ENCODE measurements at places on chromosomes 2 and 18.

DNA sequence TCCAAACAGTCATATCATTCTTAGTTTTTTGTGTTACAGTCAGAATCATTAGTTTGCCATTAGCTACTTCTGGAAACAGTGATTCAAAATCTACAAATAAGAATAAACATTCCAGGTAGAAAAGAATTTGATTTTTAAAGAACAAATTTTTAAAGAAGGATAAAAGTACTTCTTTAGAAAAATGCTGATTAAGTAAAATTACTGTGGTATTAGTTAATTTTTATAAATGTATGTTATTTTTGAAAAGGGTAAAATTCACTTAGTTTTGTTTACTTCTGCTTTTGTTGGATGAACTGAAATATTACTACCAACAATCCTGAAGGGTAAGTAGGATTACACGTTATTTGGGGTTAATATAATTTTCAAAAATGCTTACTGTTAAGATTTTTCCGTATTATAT, 11.8 kb downstream of the MMADHC start:
- DNase-seq = no peak

GRCh38 chr2:176066645-176067588, 16.8 kb downstream of the EVX2 start:
- no peak for DNase-seq

- no peak for DNase-seq
Observed at GRCh38 chr2:227406177-227407031, 18.7 kb upstream of the SCYGR1 start.

DNA sequence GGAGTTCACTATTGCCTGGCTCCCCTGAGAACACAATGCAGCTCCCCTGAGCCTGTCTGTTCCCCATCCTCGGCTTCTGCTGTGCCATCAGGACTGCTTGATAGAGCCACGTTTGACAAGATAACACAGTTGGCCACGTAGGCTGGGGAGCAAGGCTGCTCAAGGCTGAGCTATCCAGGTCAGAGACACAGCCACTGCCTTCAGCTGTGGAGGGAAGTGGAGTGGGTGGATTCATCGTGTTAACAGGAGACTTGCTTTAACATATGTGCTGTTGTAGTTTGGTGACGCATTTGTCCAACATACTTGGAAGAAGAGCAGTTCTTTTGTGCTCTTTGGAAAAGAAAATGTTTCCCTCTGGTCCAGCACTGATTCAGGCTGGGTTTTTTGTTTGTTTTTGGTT, 68.8 kb downstream of the WDSUB1 start:
- no peak for DNase-seq

DNA sequence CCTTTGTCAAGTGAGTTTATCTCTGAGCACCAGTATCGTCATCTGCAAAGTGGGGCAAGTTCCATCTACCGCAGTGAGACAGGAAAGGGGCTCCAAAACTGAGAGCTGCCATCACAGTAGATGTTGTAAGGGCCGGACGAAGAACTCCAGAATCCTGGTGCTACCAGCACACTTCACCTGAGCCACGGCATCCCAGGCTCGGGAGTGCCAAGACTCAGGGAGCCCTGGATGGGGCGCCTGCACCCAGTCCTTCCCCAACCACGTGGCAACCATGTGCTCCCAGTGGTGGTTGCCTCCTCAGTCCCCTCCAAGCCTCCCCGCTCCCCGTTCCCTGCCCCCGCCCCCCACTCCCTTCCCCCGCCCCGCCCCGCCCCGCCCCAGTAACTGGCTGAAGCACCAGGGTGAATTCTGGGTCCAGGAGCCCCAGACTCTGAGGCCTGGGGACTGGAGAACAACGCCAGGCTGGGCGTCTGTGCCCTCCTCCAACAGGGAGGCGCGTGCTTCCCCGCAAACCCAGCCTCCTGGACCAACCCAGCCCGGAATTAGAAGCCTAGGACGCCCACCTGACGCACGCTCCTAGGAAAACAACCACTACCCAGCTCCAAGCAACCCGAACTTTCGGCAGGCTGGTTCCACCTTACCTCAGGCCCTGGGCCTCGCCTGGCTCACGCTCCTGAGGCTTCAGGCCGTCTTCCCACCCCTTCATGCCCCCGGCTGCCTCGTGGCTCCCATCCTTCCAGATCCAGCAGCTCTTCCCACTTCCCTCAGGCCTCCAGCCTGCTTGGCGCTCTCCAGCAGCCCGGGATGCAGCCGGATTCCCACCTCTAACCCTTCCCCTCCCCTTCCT, 67.6 kb downstream of the LAMA3 start:
- DNase-seq = no peak

DNA sequence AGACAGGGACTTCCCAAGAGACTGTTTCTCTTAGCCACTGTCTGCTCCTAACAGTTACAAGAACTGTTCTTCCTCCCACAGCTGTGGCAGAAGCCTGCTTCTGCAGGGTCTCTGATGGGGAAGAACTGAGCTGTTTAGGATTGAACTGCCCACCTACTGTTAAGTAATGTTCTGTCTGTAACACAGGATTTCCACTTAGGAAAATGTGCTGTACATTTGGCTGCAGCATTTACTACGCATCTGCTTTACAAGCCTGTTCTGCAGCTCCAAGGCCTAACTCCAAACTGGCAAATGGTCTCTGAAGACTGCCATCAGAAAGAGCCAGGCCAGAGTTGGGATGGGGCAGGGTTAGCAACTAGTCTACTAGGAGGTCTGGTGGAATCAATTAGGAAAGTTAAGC, 87.8 kb upstream of the UPP2 start:
- DNase-seq = no peak

GRCh38 chr2:133247631-133248030, 320.6 kb downstream of the NCKAP5 start:
- DNase-seq = no peak

GRCh38 chr18:12093520-12094257, at the start of gene ANKRD62:
TSS of gene ANKRD62 (plus strand) at chr18:12093843. CDS start at chr18:12094018, 175 bp downstream.
- no peak for DNase-seq

- DNase-seq = peak; percentile 25
Observed at GRCh38 chr2:63856303-63856603, 14.6 kb downstream of the UGP2 start.

DNA sequence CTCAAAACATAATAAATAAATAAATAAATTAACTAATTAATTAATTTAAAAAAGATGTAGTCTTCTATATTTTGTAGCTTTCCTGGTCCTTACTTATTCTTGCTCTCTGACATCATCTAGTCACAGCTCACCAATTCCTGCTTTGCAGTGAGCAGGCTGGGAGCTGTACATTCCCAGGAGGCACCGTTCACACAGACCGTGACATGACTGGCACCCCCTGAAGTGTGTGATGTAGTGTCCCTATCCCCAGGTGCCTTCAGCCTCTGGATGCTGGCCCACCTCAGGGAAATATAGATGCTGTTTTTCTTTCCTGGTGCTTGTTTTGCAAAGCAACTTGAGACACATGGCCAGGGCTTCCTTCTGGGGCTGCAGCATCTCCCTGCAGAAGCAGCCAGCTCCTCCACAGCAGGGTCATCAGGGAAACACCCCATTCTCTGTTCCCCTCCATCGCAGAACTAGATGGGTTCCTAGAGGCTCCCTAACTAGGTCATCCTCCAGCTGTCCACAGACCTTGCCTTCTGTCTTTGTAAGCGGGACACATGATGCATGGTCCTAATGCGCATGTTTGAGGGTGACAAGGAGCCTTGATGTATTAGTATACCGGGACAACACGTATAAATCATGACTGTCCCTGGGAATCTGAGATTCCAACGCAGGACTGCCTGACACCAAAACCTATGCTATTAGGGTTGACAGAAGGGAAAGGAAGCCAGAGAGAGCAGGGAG, 76.4 kb downstream of the RHOB start:
- no peak for DNase-seq

DNA sequence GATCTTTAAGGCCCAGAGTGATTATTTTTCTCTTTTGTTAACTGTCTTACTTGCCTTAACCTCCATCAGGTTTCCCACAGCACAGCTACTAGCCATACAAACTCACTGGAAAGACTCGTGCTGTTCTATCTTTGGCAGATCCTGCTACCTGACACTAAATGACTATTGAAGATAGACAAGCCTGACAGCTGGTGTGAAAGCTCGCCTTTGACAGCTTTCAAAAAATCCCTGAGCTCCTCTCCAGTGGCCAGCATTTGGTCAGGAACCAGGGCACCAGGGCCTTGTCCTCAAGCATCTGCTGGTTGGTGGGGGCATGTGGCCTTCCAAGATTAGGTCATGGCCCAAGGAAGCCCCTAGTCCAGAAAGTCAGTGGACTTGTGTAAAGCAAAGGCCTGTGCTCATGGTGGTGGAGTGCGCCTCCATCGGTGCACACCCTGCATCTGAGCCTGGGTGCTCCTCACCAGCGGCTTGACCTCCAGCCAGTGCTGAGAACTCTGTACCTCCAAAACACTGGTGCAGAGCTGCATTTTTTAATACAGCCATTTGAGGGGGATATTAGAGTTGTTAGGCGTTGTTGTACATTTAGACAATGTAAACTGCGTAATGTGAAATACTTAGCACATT, 158.5 kb downstream of the NCK2 start:
- DNase-seq = no peak

DNA sequence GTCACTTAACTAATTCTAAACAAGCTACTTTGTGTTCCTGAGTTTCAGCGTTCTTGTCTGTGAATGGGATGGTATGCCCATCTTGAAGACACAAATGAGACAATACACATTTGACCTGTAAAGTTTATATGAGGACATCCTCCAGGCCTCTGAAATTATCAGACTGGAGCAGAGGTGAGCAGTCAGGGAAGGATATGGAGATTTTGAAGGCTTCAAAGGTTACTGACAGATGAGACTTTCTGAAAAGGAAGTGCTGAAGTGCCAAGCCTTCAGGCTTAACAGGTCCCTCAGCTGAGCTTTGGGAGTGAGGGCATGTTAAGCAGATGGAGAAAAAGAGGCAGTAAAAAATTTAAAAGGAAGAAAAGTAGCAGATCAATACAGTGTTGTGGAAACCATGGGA, 110.9 kb upstream of the FOSL2 start:
- DNase-seq = no peak

DNA sequence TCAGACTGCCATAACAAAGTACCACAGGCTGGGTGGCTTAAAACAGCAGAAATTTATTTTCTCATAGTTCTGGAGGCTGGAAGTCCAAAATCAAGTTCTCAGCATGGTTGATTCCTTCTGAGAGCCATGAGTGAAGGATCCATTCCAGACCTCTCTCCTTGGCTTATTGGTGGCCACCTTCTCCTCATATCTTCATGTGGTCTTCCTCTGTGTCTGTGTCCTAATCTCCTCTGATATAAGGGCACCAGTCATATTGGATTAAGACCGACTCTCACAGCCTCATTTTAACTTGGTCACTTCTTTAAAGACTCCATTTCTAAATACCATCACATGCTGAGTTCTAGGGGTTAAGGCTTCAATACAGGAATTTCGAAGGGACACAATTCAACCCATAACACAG, 65.1 kb downstream of the CFAP221 start:
- no peak for DNase-seq

All from activated T-cell treated with anti-CD3 and anti-CD28 coated beads for 4 hours (primary cell).